Muscle of back (tissue), 13 donors: ENCODE measurements at places on chromosomes 2 and 18.

DNA sequence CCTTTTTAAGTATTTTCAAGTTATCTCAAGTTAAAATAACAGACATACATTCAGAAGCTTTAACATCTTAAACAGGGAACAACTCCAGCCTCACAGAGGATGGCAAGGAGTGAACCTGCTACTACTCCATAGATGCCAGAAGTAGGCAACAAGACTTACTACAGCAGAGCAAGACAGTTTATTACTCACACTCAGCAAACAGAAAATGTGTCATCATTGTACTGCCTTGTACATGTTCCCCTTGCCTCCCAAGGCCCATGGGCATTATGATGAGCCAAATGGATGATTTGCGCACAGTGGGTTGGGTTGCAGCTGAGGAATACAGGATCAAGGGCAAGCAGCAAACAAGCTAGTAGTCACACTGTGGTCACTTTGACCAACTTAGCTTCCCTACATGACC is 80.6 kb upstream of the VRK2 start:
- no peak for DNase-seq

- DNase-seq, result no peak
Measured at GRCh38 chr2:165013944-165014619, 58.8 kb upstream of the SLC38A11 start.

- DNase-seq, result no peak
Measured at GRCh38 chr18:71809711-71810110, 734.4 kb downstream of the CBLN2 start.

GRCh38 chr2:165390875-165391274 is 78.6 kb upstream of the CSRNP3 start:
- DNase-seq, result no peak

GRCh38 chr18:37334631-37335408 is 230.8 kb downstream of the CELF4 start:
- DNase-seq, result no peak

- DNase-seq, result no peak
Measured at GRCh38 chr2:238913931-238914647, 66.2 kb downstream of the TWIST2 start.

DNA sequence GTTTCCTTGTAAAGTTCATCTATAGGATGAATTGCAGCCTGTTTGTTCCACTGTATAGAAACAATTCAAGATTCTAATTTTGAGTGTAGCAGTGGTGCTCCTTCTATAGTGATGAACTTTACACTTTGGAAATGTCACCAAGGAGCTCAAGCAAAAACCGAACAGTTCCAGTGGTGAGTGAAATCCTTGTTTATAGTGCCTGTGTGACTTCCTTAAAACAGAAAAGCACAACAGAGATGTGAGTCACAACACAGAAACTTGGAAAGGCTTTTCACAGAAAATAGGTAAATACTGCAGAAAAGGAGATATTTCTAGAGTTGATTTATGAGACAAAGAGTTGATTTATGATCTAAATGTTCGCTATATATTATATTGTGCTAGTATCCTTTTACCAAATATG is 482.0 kb downstream of the PTPRM start:
- no peak for DNase-seq

GRCh38 chr2:187054501-187055319 is 205.7 kb upstream of the ZSWIM2 start:
- DNase-seq, result no peak

DNA sequence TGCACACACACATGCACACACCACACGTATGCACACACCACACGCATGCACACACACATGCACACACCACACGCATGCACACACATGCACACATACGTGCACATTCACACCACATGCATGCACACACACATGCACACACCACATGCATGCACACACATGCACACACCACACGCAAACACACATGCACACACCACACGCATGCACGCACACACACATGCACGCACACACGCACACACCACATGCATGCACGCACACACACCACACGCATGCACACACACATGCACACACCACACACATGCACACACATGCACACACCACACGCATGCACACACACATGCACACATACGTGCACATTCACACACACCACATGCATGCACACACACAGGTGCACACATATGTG is 169.8 kb upstream of the SALL3 start:
- DNase-seq, result no peak

DNA sequence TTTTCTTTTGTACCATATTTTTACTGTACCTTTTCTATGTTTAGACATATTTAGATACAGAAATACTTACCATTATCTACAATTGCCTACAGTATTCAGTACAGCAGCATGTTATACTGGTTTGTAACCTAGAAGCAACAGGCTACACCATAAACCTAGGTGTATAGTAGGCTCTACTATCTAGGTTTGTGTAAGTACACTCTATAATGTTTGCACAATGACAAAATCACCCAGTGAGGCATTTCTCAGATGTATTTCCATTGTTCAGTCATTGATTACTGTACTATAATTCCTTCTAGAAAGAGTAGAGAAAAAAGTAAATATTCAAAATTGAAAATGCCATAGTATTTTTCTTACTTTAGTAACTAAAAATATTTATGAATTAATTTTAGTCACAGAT is 490.1 kb upstream of the REG3G start:
- no peak for DNase-seq

GRCh38 chr2:184847331-184847730 is 249.0 kb downstream of the ZNF804A start:
- no peak for DNase-seq

DNA sequence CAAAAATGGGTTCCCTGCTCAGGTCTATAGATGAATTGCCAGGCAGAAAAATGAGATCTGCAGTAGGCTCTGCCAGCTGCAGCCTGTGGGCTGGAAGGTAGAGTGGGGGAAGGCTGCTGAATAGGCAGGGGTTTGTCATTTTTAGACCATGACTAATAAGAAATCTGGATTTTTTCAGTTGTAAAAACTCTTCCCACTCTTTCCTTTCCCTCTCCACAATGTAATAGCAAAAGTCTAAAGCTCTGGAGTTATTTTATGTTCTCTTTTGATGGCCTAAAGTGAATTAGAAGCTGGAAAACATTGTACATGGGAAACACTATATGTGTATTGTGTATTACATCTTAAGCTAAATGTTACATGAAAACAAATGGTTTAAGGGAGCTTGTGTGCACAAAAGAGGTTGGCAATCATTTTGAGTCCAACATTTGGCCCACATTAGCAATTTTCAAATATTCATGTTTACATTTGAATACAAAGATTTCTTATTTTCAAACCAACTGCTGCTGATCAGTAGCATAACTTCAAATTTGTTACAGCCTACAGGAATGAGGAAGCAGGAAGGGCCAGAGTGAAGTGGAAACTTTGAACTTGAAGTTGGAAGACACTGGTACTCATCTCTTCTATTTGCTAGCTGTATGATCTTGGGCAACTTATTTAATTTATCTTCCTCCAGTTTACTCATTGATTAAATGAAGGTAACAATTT is 407.1 kb downstream of the SLC4A3 start:
- no peak for DNase-seq

DNA sequence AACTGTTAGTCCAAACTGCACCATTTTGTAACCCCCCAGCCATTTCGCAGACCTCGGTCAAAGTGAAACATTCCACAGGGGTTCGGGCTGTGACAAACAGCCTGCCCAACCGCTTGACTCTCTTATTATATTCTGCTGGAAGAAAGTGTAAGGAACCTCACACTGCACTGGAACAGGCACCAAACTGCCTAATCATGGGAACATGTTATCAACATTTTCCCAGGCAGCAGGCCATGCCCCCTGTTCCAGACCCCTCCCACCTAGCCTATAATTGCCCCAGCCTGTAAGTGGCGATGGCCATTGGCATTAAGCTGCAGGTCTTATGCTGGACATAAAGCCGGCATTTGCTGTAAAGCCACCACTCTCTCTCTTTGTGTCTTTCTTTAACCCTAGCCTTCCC is 16.9 kb downstream of the LYG2 start:
- no peak for DNase-seq

GRCh38 chr18:48621815-48622555 is 83.2 kb downstream of the CTIF start:
- DNase-seq, result no peak

GRCh38 chr2:31097962-31098613 is 40.2 kb downstream of the GALNT14 start:
- no peak for DNase-seq

- DNase-seq, result peak; percentile 56
Measured at GRCh38 chr2:237714690-237715458, 83.7 kb upstream of the RBM44 start.

- no peak for DNase-seq
Measured at GRCh38 chr2:68046224-68046623, 16.6 kb downstream of the C1D start.

DNA sequence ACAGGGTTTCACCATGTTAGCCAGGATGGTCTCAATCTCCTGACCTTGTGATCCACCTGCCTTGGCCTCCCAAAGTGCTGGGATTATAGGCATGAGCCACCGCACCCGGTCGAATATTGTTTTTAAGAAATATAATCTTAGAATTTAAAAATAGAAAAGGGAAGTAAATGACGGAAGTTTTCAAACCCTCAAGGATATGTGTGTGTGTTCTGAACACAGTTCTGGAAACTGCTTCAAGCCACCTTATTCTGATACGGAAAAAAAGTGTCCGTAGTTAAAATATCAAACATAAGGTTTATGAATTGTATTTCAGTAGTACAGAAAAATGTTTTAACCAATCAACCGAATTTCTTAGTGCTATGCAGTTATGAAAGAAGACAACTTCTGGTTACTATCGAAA is 115.9 kb downstream of the UPP2 start:
- DNase-seq, result no peak

DNA sequence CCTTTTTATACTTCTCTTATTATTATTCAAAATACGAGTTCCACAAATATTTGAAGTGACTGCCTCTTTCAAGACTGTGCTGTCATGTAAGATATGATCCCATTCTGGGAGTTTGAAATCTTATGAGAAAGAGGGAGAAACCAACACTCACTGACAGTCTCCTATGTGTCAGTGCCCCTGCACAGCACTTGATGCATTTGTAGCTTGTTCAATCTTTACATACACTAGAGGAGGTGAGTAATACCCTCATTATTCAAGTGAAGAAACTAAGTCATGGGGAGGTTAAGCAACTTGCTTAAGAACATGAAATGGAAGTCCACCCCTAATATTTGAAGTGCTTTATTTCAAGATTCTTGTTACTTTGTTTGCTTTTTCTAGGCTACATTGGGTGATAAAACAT is 459.5 kb upstream of the FANCL start:
- DNase-seq, result no peak

GRCh38 chr2:98757904-98758421 is 27.0 kb upstream of the MGAT4A start:
- peak; percentile 73 for DNase-seq

DNA sequence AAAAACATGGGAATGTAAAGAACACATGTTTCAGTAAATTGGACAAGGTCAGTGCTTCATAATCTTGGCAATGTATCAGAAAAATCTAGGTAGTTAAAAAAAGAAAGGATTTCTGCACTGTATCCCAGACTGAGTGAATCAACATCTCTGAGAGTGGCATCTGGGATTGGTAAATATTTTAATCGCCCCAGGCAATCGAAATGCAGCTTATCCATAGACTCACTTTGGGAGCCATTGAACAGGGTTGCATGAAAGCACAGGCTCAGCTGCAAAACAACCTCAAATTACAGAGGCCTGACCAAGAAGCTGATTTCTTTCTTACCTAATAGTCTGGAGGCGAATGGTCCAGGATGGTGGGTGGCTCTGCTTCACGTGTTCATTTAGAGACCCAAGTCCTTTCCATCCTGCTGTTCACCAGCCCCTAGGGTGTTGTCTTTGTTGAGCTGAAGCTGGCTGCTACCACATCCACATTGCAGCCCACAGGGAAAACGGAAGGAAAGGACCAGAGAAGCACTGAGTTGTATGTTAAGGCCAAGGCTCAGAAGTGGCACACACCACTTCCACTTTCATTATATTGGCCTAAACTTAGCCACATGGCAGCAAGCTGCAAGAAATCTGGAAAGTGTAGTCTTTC is 59.0 kb downstream of the MOGAT1 start:
- no peak for DNase-seq

DNA sequence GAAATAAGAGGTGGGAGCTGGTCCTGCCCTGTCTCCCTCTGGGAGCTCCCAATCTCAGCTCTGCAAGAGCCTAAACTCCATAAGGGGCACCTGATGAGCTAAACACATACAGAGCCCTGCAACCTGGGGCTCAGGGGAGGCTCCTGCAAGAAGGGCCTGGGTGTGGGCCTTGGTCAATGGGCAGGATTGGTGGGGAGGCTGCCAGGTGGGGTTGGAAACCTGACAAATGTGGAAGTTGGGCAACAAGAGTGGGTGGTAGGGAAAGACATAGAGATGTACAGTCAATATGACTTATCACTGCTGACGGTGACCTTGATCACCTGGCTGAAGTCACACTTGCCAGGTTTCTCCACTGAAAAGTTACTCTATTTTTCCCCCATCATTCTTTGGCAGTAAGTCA is 209.9 kb downstream of the TTC32 start:
- no peak for DNase-seq

DNA sequence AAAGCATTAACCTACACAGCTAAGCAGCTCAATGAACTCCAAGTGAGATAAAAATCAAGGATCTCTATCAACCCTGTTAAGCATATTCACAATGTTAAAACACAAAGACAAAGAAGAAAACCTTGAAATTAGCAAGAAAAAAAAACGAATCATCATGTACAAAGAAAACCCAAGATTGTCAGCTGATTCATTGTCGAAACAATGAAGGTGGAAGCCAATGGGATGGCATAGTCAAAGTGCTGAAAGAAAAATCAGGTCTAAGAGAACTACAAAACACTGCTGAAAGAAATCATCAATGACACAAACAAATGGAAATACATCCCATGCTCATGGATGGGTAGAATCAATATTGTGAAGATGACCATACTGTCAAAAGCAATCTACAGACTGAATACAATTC is 32.5 kb downstream of the NMS start:
- no peak for DNase-seq

- DNase-seq, result no peak
Measured at GRCh38 chr2:23445450-23445868, 60.5 kb downstream of the KLHL29 start.
